ENCODE measurements at places on chromosomes 3 and 15.

- no peak for DNase-seq
Observed at GRCh38 chr15:94297558-94297957, 66.2 kb downstream of the MCTP2 start.

DNA sequence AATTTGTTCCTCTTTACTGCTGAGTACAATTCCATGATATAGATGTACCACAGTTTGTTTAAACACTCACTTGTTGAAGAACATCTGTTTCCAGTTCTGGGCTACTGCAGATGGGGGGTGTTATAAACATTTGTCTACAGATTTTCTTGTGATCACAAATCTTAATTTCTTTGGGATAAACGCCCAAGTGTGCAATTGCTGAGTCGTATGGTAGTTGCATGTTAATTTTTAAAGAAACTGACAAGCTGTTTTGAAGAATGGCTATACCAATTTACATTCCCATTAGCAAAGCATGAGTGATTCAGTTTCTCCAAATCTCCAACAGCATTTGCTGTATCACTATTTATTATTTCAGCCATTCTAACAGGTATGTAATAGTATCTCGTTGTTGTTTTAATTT is 242.0 kb upstream of the MRPL3 start:
- no peak for DNase-seq

DNA sequence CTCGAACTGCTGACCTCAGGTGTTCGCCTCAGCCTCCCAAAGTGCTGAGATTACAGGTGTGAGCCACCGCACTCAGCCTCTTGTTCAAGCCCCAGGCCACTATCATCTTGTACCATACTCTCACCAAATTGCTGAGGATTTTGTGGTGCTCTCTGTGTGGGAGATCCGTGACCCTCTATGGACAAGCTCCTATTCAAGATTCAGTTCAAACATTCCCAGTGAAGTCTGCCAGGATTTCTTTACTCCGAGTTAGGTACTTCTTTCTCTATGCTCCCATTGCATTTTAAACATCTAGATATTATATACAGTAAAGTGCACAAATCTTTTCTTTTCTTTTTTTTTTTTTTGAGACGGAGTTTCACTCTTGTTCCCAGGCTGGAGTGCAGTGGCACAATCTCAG is 856 bp upstream of the TM4SF19 start:
- DNase-seq = no peak

GRCh38 chr3:94036909-94037507 is 8.6 kb upstream of the STX19 start:
- DNase-seq = peak; percentile 7

DNA sequence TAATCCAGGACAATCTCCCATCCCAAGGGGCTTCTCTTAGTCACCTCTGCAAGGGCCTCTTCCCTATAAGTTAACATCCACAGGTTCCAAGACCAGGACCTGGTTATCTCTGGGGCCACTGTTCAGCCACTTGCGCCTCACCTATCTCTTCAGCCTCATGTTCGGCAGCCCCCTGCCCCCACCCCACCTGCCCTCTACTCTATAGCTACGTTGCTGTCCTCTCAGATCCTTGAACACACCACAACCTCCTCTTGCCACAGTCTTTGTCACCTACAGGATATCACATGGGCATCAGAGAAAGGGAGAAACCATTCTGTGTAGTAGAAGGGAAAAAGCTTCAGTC is 33.9 kb downstream of the SLC41A3 start:
- no peak for DNase-seq

DNA sequence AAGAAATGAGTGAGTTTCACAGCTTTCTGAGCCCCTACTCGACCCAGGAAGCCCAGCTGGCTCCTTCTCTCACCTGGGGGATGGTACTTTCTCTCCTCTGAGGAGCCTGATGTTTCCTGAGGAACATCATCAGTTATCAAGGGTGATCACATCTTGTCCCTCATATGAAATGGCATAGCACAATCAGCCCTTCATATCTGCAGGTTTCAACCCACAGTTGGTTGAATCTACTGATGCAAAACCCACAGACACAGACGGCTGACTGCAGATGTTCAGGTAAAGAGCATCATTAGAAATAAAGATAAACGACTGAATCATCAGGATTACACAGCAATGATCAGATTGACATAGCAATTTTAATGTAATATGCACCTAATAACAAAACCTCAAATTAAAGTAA is 93.6 kb upstream of the OSTN start:
- no peak for DNase-seq

DNA sequence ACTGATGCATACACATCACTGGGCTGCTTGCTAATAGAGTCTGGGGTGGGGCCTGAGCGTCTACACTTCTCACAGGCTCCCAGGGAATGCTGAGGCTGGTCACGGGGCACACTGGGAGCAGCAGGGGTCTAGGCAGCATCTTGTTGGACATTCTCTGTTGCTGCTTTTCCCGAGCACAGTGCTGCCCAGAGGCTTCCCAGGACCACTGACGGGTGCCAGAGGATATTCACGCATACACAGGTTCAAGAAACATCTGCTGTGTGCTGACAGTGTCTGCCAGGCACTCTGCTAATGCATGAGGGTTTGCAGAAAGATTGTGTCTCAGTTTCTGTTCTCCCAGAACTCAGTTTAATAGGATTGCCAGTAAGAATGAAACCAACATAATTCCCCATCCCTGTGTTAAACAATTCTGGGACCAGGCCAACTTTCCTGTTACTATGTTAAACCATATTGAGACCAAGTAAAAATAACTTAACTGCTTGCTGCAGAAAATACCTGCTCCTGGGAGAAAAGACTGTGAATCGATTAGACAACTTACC is 23.9 kb upstream of the BCL2L10 start:
- no peak for DNase-seq

Measured in foreskin keratinocyte (primary cell).